PC-9 (cell line): ENCODE measurements at places on chromosomes 1 and 21. TPM values are rescaled to one million over a fixed set of nuclear protein-coding genes. Genes with fewer than 3 reads are reported as not detected.

Gene FAM177B
- not detected in 2 replicates for total RNA-seq

Gene ZMYND12
- 1.7 and 3.7 TPM in 2 replicates for total RNA-seq

Gene TDRD10
- not detected in 2 replicates for total RNA-seq

Gene C1QC
- total RNA-seq = not detected in 2 replicates

Gene CADM3
- total RNA-seq = not detected in 2 replicates

- no peak for DNase-seq
- H3K36me3 ChIP-seq = no peaks in the 10 kb centered on the region; the same call in 1 of the 2 replicates
- no peak overlapping the region for H3K27ac ChIP-seq
- H3K4me1 ChIP-seq = no peaks in the 10 kb centered on the region
- H3K27me3 ChIP-seq = no peaks in the 10 kb centered on the region
Measured at GRCh38 chr1:173934440-173934839, 17.3 kb upstream of the SERPINC1 start.

- H3K27me3 ChIP-seq = no peaks in the 10 kb centered on the region
- H3K4me3 ChIP-seq = peak overlapping the region; percentile 70
- H3K27ac ChIP-seq = peak overlapping the region; percentile 56; the same call in 1 of the 2 replicates
- DNase-seq = no peak
- peaks cover 7% of the 10 kb centered on the region; the same call in 1 of the 2 replicates for H3K36me3 ChIP-seq
Measured at GRCh38 chr1:91499904-91500755, 521 bp upstream of the CDC7 start.

DNA sequence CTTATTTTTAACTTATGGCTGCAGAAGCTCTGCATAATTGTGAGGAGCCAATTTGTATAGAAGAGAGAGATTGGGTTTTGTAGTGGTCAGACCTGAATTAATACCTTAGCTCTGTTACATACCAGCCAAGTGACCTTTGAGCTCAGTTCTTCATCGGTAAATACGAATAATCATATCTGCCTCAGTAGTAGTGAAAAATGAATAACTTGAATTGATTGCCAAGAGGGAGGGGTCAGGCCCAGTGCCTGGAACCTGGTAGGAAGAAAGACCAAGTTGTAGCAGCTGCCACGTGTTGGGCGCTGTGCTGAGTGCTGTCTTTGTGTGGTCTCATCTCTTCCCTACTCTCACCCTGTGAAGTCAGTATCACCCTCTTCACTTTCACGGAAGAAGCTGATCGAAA is 247.5 kb downstream of the PBX1 start:
- no peaks in the 10 kb centered on the region for H3K4me1 ChIP-seq
- DNase-seq = no peak
- H3K27me3 ChIP-seq = no peaks in the 10 kb centered on the region

DNA sequence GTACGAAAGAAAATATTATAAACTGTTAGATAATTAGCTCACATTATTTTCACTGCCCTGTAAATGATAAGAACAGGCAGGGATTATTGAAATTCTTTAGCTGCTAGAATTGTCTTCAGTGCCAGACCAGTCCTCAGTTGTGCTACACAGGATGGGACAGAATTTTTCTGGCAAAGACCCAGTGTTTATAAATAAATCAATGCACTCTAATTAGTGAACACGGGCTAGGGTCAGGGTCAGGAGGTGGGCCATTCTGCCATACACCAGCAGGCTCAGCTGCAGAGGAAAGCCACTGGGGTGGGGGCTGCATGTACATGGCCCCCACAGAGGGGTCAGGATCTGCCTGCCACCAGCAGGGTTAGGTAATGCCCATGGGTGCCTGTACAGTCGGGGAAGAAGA is 6.4 kb downstream of the BCAR3 start:
- DNase-seq = no peak
- H3K4me1 ChIP-seq = peaks cover 96% of the 10 kb centered on the region
- H3K4me3 ChIP-seq = 0 out of 2 replicates have a peak overlapping the region, but pooled peaks have one; percentile 9
- H3K36me3 ChIP-seq = peaks cover 89% of the 10 kb centered on the region
- no peaks in the 10 kb centered on the region for H3K27me3 ChIP-seq

- H3K27ac ChIP-seq = peak overlapping the region; percentile 58
- peak overlapping the region; percentile 80 for H3K4me3 ChIP-seq
- H3K4me1 ChIP-seq = peaks cover 28% of the 10 kb centered on the region
- no peaks in the 10 kb centered on the region for H3K36me3 ChIP-seq
Measured at GRCh38 chr1:32972814-32973428, 8.3 kb upstream of the RNF19B start.

GRCh38 chr1:187409341-187409740 is 580.6 kb downstream of the PLA2G4A start:
- H3K36me3 ChIP-seq = no peaks in the 10 kb centered on the region
- no peak overlapping the region for H3K27ac ChIP-seq
- H3K4me3 ChIP-seq = no peak overlapping the region

DNA sequence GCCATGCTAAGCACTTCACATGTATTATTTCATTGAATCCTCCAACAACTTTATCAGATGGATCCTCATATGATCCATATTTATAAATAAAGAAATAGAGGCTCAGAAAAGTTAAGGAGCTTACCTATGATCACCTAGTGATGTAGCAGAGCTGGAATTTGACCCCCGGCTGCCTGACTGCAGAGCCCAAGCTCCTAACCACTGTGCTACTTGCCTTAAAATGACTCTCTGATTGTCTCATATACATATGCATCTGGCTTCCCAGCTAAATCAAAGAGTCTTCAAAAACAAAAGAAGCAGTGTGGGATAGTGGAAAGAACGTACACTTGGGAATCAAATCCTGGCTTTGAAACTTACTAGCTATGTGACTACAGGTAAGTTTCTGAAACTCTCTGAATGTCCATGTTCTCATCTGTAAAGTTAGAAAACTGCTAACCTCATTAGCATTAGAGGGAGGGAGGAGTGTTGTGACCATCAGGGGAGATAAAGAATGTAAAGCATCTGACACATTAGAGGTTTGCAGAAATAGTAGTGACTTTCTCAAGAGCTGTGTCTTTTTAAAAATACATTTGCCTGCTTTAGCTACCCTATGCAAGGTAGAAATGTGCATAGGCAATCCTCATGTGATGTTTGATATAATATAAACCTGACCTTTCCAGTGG is 67.2 kb upstream of the BARHL2 start:
- no peak overlapping the region for H3K4me3 ChIP-seq
- H3K36me3 ChIP-seq = no peaks in the 10 kb centered on the region
- no peaks in the 10 kb centered on the region for H3K27me3 ChIP-seq
- no peak overlapping the region for H3K27ac ChIP-seq
- DNase-seq = no peak

DNA sequence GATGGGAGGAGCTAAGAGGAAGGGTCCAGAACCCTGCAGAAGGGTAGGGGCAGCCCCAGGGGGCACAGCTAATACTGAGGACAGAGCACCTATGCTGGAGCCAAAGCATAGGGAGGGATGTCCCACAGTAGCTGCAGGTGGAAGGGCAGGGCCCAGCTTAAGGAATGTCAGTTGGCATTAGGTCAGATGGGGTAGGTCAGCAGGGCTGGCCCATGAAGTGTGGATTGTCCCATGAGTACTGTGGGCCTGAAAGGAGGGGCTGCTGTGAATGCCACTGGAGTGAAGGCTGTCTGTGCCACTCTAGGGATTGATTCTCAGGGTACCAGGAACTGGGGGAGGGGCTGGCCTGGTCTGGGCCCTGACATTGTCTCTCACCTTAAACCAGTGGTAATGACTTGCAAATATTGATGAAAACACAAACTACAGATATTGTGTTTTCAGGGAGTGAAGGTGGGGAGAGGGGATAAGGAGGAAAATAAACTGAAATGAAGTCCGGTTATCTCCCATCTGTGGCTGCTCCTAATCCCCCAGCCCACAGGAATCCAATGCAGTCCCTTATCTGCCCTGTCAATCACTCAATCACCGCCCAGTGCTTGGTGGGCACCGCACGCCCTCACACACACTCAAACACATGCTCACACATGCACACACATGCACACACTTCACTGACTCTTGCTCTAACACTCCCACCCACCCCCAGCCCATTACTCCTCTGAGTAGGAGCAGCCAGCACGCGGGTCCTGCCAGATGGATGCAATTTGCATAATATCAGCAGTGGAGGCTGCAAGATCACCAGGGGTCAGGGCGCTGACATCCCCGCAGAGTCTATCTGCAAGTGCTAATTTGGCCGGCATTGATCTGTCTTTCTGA is 27.8 kb downstream of the DMAP1 start:
- H3K27ac ChIP-seq = no peak overlapping the region
- H3K4me1 ChIP-seq = no peaks in the 10 kb centered on the region
- no peak overlapping the region for H3K4me3 ChIP-seq
- no peaks in the 10 kb centered on the region for H3K36me3 ChIP-seq
- H3K27me3 ChIP-seq = no peaks in the 10 kb centered on the region
- no peak for DNase-seq

DNA sequence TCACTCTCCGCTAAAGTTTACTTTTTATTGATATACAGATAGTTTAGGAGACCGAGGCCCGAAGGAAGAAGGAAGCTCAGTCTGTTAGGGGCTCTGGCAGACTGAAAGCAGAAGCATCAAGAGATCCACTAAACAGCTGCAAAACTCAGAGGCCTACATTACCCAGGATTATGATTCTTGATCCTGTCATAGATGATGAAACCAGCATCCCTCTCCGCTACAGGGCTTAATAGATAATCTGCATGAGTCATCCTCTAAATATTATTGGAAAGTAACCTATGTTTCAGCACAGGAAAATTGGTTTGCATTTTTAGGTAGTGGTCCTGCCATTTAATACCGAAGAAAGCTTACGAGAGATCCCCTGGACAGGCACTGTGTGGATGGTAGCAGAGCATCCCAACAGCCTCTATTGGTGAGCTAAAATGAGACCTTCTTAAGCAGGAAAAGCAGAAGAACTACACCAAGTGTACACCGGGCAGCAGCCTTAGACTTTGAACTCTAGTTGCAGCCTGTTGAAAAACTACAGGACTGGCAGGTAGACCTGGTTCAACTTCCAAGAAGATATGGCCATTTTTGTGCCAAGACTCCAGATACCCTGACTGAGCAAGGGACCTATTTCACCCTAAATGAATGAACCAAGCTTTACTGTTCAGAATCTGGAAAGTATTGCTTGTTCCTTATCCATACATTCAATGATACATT is 6.8 kb downstream of the CASQ2 start:
- H3K27me3 ChIP-seq = no peaks in the 10 kb centered on the region
- H3K27ac ChIP-seq = no peak overlapping the region
- H3K4me3 ChIP-seq = no peak overlapping the region
- no peak for DNase-seq
- no peaks in the 10 kb centered on the region for H3K36me3 ChIP-seq
- peaks cover 33% of the 10 kb centered on the region for H3K4me1 ChIP-seq

DNA sequence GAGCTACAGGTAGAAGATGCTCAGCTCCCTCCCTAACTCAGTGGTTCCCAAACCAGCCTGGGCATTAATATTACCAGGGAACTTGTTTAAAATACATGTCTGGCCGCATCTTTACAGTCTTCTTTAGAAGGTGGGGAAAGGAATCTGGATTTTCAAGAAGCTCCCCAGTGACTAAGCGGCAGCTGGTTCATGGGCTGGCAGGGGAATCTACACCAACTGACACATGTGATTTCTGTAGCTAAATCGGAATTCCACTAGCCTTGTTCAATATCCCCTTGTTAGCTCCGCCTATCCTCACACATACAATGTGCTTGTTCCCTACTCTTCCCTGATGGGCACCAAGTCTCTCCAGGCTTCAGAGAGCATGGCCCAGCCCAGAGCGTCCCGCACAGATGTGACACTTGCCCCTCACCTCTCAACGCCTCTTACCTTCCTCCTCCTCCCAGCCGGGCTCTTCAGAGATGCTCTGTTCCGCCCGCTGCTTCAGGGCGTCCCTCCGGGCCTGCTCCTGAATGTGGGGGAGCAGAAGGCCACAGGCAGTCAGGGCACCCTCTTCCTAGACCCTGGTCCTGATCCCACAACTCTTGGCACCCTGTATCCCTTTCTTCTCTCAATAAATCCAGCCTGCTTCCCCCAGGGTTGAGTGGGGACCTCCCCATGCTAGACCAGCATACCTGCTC is 15.3 kb downstream of the TSSK3 start:
- H3K27me3 ChIP-seq = no peaks in the 10 kb centered on the region
- H3K27ac ChIP-seq = no peak overlapping the region
- no peak overlapping the region for H3K4me3 ChIP-seq
- no peak for DNase-seq
- peaks cover 40% of the 10 kb centered on the region for H3K36me3 ChIP-seq

DNA sequence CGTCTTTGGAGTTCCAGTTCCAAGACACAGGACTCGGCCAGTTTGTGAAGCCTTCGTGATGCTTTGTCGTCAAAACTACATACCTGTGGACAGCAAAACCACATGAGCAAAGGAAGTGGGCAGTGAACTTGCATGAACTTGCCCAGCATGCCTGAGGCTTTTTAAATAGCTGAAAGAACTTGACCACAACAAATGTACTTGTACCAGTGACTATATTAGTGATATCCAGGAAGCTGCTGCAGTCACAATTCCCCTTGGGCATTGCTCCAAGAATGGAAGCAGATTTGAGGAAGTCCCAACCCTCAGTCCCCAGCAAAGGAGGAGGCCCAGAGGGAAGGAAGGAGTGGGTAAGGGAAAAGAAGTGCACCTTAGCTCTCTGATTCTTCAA is 2.6 kb downstream of the FUCA1 start:
- peaks cover 21% of the 10 kb centered on the region for H3K4me1 ChIP-seq
- no peaks in the 10 kb centered on the region for H3K36me3 ChIP-seq
- H3K4me3 ChIP-seq = no peak overlapping the region
- no peaks in the 10 kb centered on the region for H3K27me3 ChIP-seq
- no peak overlapping the region for H3K27ac ChIP-seq

DNA sequence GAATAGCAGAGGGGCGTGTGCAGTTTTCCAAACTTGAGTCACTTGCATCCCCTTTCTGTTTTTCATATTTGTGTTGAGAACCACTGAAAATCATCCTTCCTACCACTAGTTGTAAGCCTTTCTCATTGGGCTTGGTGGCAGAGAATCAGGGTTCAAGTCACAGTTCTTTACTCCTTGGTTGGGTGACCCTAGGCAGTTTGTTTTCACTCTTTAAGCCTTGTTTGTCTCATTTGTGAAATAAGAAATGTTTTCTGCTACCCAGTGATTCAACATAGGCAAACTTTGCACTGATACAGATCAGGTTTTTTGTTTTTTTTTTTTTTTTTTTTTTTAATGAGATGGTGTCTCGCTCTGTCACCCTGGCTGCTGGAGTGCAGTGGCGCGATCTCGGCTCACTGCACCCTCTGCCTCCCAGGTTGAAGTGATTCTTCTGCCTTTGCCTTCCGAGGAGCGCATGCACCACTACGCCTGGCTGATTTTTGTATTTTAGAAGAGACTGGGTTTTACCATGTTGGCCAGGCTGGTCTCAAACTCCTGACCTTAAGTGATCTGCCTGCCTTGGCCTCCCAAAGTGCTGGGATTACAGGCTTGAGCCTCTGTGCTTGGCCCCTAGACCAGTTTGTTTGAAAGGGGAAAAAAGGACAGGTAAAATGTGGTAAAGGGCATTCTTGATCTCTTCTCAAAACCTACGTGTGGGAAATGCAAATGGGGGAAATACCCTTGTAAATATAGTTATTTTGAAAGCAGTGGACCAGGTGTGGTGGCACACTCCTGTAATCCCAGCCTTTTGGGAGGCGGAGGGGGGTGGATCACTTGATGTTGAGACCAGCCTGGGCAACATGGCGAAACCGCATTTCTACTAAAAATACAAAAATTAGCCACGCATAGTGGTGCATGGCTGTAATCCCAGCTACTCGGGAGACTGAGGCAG is 3.2 kb downstream of the CLIC4 start:
- H3K4me3 ChIP-seq = no peak overlapping the region
- H3K27me3 ChIP-seq = no peaks in the 10 kb centered on the region
- DNase-seq = no peak
- H3K4me1 ChIP-seq = peaks cover 18% of the 10 kb centered on the region
- no peak overlapping the region for H3K27ac ChIP-seq
- H3K36me3 ChIP-seq = no peaks in the 10 kb centered on the region
